ENCODE measurements at places on chromosomes 7 and 10.

DNA sequence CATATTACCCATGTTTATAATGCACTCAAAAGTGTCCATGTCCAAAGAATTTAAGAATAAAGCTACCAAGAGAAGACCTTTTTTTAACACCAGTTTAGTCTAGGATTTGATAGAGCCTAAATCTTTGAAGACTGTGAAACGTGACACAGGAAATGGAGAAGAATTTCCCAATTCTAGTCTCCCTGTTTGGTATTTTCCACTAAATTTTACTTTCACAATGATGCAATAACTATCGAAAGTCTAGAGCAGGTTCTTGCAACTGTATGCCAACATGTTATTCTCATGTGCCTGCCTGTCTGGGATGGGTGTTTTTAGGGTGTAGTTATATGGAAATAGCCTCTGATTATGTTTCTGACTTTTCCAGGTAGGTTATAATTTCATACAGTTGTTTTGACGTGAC is 6.9 kb upstream of the MXI1 start:
- DNase-seq: no peak

DNA sequence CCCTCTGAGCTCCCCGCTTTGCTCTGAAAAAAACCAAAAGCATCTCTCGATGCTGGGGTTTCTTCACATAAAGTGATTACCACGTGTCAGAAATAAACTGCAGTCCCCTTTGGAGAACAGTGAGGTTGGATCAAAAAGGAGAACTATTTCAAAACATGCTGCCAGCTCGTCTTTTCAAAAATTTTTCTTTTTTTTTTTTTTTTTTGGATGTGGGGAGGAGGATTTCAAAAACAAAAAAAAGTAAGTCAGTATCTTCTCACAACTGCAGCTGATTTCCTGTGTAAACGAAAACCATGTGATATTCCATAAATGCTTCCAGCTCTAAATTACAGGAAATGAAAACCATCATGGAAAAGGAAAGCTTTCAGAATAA is 155.0 kb upstream of the LYZL2 start:
- peak; percentile 41 for DNase-seq

- no peak for DNase-seq
These were observed 160.0 kb upstream of the SEMA3E start for GRCh38 chr7:83808982-83809381.

- DNase-seq: no peak
These were observed 67.4 kb downstream of the AMPH start for GRCh38 chr7:38563741-38564140.

GRCh38 chr7:111074748-111075146 is 16.2 kb upstream of the LRRN3 start:
- DNase-seq: no peak

GRCh38 chr7:90216080-90216674 is 4.6 kb downstream of the STEAP2 start:
- no peak for DNase-seq

DNA sequence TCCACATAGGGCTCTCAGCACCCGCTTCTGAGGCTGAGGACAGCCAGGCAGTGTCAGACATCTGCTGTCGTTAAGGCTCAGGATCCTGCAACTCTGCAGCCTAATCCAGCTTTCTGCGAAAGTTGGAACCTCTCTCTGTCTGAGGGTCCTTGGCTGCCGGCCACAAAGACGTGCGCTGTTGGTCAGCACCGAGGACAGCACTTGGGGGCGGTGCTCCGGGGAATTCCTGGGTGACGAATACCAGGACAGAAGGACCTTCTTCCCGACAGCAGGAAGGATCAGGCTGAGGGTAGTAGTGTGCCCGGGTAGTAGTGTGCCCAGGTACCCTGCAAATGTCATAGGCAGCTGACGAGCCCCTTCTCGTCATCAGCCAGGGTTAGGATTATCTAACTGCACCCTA is 16.0 kb upstream of the RASGEF1A start:
- DNase-seq: no peak

DNA sequence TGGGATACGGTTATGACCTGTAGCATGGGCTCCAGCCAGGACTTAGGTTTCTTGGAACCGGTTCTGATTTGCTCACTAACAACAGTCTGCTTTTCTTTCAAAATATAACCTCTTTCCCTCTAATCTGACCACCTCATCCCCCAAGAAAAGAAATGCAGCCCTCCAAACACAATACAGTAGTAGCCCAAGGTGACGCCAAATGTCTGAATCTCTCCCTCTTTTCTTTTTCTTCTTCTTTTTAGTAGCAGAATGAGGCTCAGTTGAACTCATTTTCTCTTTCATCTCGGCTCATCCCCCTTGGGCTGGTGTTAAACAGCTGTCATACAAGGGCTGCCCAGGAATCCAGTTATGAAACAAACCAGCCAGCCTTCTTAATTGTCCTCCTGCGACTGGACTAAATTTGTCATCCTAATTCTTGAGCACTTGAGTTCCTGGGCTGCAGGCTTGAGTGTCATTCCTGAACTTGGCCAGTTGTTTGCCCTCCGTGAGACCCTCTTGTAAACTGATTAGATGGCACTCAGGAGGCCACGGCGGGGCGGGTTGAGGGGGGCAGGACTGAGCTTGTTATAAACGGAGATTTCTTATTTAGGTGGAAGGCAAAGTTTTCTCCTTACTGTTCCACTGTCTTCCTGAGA is 94.8 kb downstream of the SORCS3 start:
- no peak for DNase-seq

DNA sequence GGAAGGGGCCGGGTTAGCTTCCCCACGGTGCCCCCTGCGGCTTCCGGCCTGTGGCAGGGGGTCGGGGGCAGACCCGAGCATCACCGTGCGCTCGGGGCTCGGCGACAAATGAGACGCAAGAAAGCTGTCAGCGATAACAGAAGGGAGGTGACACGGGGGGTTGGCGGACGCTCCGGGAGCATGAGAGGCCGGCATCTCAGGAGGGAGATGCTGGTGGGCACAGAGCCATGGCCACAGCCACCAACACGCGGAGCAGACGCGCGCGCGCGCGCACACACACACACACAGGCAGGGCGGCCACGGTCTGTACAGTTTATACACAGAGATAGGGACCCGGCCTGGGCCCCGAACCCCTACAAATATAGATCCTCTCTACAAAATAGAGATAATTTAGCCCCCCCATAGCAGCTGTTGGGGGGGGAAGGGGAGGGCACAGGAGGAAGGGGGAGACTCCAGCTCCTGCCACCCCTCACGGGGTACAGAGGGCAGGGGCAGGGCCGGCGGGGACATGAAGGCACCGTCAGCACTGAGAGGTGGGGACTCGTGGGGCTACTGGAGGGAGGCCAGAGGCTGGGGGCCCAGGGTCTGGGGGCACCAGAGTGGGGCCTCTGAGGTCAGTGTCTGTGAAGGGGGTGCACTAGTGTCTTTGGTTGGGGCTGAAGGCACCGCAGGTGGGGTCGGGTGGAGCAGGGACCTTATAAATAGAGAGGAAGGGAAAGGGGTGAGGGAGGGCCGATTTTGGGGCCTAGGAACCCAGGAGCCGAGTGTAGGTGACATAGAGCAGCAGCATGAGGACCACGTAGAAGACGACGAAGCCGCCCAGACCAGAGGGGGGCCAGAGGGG is 884 bp upstream of the SAP25 start:
- DNase-seq: no peak

DNA sequence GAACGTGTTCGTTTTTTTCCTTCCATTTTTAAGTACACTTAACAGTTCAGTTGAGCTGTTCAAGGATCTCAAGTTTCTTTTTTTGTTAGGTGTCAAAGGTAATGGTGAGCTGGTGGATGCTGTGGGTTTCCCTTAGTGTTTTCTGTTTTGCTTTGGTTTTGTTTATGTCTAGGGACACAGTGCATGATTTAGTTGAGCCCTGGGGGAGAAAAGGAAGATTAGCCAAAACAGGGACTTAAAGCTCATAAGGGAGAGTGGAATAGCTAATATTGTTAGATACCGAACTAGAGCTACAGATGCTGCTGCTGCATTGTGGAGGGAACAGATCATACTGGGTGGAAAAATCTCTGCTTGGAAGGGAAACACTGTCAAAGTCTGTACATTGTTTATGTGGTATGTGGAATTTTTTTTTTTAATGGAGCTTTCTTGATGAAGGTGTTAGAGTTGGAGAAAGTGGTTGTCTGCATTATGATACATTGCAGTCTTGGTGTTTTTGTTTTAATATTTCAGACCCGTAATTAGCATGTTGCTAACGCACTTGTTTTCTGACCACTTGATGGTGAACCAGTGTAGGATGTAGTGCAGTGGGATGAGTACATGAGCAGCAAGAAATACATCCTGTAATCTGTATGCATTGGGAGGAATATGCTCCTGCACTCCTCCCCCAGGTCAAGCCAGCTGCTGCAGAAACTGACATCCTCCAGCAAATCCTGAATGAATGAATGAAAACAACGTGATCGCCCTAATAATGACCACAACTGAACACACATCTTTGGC is 2.1 kb downstream of the GLCCI1 start:
- no peak for DNase-seq

GRCh38 chr10:71255808-71256660 is 43.7 kb downstream of the UNC5B start:
- no peak for DNase-seq

- DNase-seq: no peak
These were observed 41.6 kb downstream of the JAKMIP3 start for GRCh38 chr10:132107186-132107948.

GRCh38 chr10:49512121-49512809 is 26.7 kb downstream of the ERCC6 start:
- peak; percentile 83 for DNase-seq

- DNase-seq: no peak
These were observed 26.9 kb downstream of the SPOCK2 start for GRCh38 chr10:72061491-72061890.

Data from Kasumi-1 (cell line).